ENCODE measurements at places on chromosomes 3 and 15.

GRCh38 chr15:77412972-77413698 lies 6.8 kb downstream of the PEAK1 start:
- DNase-seq, result no peak

DNA sequence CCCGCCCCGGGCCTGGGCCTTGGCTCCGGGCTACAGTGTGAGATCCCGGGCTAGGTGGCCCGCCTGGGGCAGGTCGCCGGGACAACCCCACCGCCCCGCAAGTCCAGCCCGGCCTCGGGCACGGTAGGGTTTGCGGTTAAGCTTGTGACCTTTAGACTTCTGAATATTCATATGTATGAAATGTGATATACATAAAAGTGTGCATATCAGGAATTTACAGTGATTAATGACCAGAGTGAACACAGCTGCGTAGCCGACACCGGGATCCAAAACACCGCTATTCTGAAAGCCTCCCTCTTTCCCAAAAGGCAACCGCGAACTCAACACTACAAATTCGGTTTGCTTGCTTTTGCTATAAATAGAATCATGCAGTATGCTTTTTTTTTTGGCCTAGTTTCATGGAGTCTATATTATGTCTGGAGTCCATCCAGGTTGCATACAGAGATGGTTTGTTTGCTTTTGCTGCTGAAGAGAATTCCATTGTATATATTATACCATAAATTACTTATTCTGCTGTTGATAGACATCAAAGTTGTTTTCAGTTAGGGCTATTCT lies 636 bp upstream of the SNRPA1 start:
- no peak for DNase-seq

DNA sequence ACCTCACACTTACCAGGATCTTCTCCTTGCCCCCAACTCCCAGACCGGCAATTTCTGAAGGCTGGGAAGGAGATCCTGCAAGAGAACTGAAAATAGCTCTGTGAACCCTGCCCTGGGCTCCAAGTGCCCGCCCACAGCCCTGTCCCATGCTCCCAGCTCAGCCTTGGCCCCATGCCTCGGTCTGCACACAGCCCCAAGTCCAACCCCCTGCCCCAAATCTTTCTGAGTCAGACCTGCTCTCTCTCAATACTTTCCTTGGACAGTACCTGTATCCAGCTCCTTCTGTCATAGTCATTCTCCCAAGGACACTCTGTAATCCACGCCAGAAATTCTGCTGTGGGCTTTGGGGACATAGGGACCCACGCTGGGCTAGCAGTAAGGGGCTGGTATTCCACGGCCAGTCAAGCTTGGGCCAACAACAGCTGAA lies 6.3 kb upstream of the SMAD3 start:
- DNase-seq, result no peak

GRCh38 chr3:193914602-193915001 lies 221.3 kb upstream of the HES1 start:
- DNase-seq, result no peak

DNA sequence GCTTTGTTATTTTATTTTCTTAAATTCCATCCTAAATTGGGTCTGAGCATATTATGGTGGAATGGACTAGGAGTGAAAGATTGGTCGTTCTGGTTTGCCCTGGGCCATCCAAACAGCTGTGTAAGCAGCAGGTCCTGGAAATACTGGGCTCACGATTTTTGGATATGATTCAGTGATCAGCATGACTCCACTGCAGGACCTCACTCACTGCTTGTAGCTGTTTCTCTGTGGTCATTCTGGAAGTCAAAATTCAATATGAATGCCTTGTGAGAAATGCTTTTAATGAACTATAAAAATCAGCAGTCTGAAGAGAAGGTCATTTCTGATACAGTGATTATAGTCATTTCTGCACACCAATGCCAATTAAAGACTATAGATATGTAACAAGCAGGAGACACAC lies 185.0 kb downstream of the RBMS3 start:
- no peak for DNase-seq

- DNase-seq, result no peak
Observed at GRCh38 chr3:159879598-159879997, 109.0 kb upstream of the IL12A start.

GRCh38 chr3:143973259-143974021 lies 1.8 kb downstream of the DIPK2A start:
- DNase-seq, result peak; percentile 62
